Stimulated activated CD4-positive, alpha-beta T cell treated with anti-CD3 and anti-CD28 coated beads, Interleukin-1b, Interleukin-23, amount 100 ng/mL, for 48 hours (primary cell): ENCODE measurements at places on chromosomes 11 and 22.

DNA sequence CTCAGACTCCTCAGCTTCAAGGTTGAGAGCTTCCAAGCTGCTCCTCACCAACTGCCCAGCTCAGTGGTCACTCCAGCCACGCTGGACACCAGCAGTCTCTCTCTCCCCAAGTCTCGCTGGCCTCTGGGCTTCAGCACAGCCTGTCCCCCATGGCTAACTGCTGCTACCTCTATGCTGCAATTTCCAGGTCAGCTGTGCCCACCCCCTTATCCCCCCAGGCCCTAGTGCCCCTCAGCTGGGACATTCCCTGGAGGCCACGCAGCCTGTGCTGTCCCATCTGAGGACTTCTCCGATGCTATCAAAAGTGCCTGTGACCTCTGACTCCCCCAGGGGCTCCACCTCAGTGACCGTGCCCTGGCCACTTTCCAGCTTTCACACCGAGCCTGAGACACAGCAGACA, 37.5 kb upstream of the PHF21B start:
- DNase-seq, result no peak

DNA sequence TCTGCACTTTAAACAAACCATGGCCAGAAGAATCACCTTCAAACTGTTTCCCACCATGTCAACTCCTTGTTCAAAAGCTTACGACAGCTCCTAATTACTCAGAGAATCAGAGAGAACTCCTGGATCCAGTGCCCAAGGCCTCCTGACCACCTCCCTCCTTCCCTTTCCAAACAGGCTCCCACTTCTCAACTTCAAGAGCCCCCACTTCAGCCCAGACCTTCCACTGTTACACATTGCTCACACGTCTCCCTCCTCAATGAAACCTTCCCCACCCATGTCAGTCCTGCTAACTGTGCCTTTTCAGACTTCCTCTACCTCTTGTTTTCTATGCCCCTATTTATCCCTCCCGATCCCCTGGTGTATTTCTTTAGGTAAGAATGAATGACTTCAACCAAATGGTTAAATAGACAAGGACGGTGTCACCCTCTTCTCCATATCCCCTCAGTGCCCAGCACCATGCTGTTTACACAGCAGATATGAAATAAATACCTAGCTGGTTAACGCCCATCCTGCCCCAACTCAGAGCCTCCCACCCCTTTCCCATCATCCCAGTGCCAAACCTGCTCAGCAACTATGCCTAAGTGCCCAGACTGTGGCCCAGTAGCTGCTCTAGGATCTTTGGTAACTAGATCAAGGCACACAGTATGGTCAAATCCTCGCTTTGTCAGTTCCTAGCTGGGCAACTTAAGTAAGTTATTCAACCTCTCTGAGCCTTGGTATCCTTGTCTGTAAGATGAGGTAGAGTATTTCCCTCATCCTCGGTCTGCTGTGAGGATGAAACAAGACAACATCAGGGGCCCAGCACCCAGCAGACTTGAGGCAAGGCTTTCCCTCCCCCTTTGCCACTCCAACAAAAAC, 36.8 kb downstream of the PLEKHA7 start:
- DNase-seq, result no peak

DNA sequence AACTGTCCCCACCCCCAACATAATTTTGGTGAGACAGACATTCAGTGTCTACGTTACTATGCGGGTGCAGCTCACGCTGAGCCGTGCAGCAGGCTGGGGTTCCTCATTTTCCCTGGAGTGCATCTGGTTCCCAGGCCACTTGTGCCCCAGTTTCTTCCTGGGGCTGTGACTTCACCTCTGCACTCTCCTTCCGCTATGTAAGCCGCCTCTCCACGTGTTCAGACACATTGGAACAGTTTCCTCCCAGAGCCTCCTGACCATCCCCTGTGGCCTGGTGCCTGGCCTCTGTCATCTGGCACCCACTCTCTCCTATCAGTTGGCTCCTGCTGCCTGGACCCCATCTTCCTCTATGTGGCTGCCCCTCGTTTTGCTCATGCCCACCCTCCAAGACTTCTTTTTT, 46.2 kb upstream of the A4GALT start:
- DNase-seq, result no peak

DNA sequence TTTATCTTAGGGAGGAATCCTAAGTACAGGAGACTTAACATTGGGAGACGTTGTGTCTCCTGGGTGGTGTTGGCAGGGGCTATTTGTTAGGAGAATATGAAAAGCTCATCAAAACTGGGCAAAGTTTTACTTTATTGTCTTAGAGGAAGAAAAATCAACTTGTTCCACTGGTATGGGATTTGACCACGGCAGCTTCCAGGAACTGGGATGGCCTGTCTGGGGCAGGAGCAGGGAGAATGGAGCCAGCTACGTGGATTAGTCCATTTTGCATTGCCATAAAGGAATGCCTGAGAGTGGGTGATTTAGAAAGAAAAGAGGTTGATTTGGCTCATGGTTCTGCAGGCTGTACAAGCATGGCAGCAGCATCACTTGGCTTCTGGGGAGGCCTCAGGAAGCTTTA, 198.4 kb downstream of the ADAMTS15 start:
- no peak for DNase-seq

GRCh38 chr11:43708776-43709175, 28.2 kb downstream of the HSD17B12 start:
- DNase-seq, result no peak

GRCh38 chr22:19716041-19716828, 1.9 kb downstream of the SEPTIN5 start:
- DNase-seq, result no peak

DNA sequence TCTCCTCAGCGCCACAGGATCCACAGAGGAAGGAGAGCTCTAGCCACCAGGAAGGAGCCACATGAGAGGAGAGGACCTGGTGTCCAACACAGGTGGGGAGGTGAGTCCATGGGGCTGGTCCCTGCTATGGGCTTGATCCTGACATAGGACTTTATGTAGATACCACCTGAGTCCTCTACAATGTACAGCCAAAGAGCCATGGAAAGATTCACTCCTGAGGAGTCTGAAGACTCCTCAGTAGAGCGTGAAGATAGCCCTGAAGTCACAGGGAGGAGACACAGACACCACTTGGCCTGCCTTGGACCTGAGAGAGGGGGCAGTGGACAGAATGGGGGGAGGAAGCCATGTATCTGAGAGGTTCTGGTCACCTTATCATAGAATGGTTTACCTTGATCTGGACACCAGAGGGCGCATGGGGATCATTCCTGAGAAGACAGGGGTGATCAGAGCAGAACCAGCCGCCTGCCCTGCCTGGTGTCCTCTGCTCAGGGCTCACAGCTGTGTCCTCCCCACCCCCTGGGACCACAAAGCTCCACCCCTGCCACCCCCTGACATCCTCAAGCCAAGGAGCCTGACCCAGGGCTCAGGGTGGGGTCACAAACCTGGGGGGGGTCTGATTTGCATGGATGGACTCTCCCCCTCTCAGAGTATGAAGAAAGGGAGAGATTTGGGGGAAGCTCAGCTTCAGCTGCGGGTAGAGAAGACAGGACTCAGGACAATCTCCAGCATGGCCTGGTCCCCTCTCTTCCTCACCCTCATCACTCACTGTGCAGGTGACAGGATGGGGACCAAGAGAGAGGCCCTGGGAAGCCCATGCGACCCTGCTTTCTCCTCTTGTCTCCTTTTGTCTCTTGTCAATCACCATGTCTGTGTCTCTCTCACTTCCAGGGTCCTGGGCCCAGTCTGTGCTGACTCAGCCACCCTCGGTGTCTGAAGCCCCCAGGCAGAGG, 77.0 kb downstream of the ZNF280B start:
- peak; percentile 42 for DNase-seq

DNA sequence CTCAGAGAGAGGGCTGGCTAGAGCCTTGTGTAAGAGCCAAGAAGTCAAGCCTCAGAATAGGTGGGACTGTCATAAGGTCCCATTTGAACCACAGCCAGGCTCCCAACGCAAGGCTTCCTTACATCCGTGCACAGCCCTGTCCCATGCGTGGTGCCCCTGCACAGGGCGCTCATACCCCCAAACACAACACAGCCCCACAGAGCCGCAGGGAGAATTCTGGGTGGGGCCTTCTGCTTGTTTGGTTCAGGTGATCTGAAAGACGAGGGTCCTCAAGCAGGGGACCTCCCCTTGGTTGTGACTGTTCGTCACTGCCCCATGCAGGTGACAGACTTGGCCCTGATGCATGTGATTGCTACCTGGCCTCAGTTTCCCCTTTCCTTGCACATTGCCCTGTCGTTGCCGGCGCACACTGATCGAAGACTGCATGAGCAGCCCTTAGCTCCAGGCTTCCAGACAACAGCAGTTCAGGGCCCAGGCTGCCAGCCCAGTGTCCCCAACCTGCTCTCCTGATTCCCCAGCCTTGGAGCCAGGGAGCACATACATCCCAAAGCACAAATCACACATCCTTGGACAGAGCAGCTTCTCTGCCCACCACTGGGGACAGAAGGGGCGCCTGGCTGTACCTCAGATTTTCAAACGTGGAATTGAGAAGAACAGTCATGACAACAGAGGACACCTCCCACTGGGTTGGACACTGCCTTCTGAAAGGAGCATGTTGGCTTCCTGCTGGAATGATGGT, 22.1 kb downstream of the GNAZ start:
- no peak for DNase-seq

GRCh38 chr11:28058333-28058732, 49.6 kb downstream of the KIF18A start:
- DNase-seq, result no peak

GRCh38 chr11:71268706-71269321, 16.4 kb upstream of the SHANK2 start:
- no peak for DNase-seq

- no peak for DNase-seq
Observed at GRCh38 chr11:46711303-46711702, 7.7 kb upstream of the F2 start.

GRCh38 chr11:33533386-33534052, 167.1 kb downstream of the C11orf91 start:
- no peak for DNase-seq

GRCh38 chr11:34960277-34960676, 43.9 kb downstream of the PDHX start:
- DNase-seq, result no peak

DNA sequence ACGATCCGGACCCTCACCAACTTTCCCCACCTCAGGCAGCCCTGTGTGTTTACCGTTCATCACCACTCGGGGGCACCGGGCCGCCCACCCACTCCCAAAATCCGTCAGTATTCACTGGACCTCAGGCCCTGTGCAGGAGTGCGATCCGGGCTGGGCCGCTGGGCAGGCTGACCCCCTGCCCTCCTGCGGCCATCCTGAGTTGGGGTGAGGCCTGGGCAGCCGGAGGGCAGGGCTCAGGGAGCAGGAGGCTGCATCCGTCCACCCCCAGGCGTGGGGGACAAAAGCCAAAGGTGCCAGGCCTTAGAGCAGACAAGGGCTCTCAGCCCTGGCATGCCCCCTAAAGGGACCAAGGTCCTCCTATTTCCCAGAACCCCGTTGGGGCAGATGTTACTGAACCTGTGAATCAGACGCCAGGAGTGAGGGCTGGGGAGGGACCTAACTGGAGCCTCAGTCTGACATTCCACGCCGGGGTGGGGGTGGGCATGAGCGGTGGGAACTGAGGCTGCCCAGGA, 16.8 kb upstream of the TMEM191C start:
- no peak for DNase-seq

DNA sequence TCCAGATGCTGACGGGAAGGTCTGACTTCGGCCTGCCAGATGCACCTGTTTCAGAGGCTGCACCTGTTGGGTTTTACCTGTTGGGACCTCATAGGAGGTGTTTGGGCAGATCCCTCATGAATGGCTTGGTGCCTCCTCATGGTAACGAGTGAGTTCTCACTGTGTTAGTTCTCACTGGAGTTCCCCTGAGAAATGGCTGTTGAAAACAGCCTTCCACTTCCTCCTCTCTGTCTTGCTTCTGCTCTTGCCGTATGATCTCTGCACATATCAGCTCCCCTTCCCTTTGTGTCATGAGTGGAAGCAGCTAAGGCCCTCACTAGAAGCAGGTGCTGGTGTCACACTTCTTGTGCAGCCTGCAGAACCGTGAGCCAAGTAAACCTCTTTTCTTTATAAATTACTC, 207.6 kb upstream of the SEZ6L start:
- DNase-seq, result no peak

- no peak for DNase-seq
Observed at GRCh38 chr22:35792506-35792905, 74.8 kb downstream of the APOL5 start.

DNA sequence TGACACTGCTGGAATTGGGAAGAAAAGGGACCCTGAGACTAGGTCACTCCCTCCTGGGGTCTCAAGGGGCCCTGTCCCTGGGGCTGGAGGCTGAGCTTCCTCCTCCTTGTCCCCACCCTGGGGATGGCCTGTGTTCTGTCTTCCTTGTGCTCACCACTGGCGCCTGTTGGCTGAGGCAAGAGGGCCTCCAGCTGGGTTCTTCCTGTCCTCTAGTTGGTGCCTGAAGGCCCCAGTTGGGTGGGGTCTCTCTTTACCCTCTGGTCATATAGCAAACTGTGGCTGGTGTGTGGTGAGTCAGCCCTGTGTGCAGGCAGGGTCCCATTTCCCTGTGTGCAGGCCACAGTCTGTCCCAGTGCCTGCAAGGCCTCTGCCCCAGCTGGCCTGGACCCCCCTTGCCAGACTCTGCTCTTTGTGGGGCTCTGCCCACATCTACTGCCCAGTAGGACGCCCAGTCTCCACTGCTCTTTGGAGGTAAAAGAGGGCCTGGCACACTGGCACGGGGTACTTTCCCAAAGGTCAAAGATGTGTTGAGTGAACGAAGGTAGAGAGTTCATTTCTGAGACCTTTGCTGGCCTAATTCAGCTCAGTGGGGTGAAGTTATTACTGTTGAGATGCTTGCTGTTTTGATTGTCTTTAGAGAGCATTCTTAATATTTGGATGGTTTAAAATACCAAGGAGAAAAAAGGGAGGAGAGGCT, 55.1 kb upstream of the CLDN5 start:
- no peak for DNase-seq

GRCh38 chr11:58573451-58574104, 2.1 kb downstream of the LPXN start:
- DNase-seq, result peak; percentile 74

DNA sequence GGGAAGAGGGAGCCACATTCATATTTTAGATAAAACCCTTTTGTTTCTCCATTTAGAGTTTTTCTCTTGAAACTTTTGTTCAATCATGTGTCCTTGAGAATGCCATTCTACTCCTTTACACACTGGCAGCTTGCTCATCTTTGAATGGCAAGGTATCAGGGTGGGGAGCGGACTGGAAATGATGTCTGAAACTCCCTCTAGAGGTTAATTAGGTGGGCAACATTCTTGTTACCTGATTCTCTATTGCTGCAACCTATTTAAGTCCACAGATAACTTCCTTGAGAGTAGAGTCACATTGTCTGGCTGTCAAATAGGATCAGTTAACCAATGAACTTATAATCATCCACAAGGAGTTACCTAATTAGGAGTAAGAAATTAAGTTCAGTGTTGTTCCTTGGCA, 533.6 kb upstream of the API5 start:
- no peak for DNase-seq

DNA sequence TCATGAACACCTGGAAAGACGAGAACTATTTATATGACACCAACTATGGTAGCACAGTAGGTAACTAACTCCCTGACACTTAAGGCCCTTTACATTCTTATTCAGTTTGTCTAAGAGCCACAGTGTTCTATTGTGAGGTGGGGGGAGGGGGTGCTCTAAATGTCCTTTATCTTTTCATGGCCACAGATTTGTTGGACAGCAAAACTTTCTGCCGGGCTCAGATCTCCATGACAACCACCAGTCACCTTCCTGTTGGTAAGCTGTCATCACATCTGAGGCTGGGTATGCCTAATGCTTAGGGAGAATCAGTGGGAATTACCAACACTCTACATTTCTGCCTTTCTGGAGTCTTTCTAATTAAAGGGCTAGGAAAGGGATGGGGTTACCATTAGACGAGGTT, 30.7 kb downstream of the EHF start:
- no peak for DNase-seq
